Stimulated activated CD4-positive, alpha-beta T cell treated with anti-CD3 and anti-CD28 coated beads, Interleukin-4, amount 100 ng/mL, for 48 hours (primary cell): ENCODE measurements at places on chromosomes 7 and 10.

- DNase-seq: no peak
Observed at GRCh38 chr7:18958627-18959026, 158.8 kb downstream of the TWIST1 start.

DNA sequence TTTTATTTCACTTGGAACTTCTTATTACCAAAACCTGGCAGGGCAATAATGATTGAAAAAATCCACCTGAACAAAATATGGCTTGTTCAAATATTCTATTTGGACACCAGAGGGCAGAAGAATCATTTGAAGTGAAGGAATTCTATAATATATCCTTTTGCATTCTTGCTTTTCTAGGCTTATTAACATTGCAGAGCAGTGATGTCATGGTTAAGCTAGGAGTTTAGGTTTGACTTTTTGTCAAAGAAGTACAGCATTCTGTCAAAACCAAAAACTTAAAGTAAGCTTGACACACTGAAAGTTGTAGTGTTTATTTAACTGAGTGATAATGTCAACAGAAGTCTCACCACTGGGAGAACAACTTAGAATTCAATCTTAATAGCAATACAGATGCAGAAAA is 156.0 kb downstream of the SEMA3D start:
- no peak for DNase-seq

DNA sequence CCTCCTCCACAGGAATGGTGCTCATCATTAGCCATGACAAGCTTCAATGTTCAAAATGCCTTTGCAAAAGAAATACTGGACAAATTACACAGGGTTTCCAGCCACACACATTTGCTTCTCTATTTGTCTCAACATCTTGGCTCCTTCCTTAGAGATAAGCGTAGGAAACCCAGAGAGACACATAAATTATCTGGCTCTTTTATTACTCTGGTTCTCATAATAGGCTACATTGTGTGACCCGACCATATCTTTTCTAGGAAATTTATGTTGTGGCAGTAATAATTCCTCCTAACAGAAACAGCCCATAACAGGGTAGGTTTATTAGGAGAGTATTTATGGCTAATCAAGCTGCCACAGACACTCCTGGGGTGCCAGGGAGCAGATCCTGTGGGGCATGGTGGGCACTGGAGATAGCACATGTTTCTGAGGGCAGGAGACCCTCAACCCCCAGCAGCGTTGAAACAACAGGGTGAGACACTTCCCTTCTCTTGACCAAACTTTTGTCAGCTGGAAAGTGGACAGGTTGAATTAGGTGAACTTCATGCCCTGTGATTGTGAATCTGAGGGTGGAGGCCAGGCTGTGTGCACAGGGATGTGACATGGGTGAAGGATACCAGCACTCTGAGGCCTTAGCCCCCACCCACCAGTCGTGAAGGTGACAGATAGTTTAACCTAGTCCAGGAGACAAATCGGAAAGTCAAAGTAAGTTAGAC is 295.9 kb upstream of the ZNF32 start:
- DNase-seq: no peak

DNA sequence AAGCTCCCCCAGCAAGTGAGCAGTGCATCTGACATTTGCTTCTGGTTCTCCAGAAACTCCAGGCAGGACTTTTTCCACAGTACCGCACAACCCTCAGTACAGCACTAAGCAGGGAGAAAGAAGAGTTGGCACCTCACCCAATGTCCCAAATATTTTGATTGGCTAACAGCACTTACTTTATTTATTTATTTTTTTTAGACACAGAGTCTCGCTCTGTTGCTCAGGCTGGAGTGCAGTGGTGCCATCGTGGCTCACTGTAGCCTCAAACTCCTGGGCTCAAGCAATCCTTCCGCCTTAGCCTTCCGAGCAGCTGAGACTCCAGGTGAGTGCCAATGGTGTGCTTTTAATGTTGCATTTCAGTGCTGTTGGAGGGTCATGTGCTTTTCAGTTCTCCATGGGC is 200.3 kb upstream of the ZMIZ1 start:
- DNase-seq: no peak

DNA sequence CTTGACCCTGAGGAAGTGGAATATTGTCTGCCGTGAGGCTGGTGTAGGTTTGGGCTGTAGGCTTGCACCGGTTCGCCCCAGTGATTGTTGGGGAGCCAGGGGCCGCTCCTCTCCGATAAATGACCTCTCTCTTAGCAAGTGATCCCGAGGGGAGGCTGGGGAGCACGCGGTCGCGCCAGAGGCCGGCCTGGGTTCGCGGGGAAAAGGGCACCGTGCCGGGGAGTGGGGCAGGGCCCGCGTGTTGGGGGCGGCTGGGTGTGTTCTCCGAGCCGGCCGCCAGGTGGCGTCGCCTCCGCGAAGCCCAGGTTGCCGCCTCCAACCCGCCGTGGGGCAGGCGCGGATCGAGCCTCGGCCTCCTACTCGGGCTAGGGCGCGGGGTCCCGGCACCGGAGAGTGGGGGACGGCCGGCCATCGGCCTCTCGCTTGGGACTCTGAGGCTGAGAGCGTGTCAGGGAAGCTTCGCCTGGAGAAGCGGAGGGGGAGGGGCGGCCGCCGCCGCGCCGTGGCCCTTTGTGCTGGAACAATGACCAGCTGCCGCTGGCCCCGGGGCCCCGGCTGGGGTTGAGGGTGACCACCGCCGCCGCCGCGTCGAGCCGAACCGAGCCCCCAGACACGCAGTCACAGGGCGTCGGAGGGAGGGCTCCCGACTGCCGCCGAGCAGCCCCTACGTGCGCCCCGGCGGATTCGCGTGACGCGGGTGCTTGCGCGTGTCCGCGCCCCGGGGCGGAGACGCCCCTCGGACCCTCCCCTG is 442 bp upstream of the LZTS2 start:
- DNase-seq: peak; percentile 69

- no peak for DNase-seq
Observed at GRCh38 chr7:84455788-84456187, 261.2 kb upstream of the SEMA3A start.

DNA sequence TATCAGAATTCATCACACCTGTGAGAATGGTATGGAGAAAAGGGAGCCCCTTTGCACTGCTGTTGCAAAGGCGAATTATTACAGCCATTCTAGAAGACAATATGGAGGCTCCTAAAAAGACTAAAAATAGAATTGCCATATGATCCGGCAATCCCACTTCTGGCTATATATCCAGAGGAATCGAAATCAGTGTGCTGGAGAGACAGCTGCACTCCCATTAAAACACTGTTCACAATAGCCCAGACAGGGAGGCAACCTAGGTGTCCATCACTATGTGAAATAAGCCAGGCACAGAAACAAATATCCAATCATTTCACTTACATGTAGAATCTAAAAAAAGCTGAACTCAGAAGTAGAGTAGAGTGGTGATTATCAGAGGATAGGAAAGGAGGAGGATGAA is 26.0 kb upstream of the GJD4 start:
- DNase-seq: no peak
